Airway epithelial cell (primary cell): ENCODE measurements at places on chromosomes 2 and 18. TPM values are rescaled to one million over a fixed set of nuclear protein-coding genes. Genes with fewer than 3 reads are reported as not detected.

The PROKR1 gene
- not detected in 2 replicates for total RNA-seq

The TXNDC2 gene
- total RNA-seq = 0.07 TPM in 1 of 2 replicates, not detected in the other

The CTNNA2 gene
- total RNA-seq = not detected in 2 replicates

The GPR39 gene
- total RNA-seq = 9.3 and 10.9 TPM in 2 replicates

The ALK gene
- not detected in 2 replicates for total RNA-seq

The VIT gene
- total RNA-seq = 0.07 TPM in 1 of 2 replicates, not detected in the other

The NLRC4 gene
- total RNA-seq = not detected in 2 replicates

The RGPD8 gene
- 0.88 and 3.9 TPM in 2 replicates for total RNA-seq

The ASTL gene
- total RNA-seq = 0.21 TPM in 1 of 2 replicates, not detected in the other

The DDX1 gene
- 47.4 and 52.9 TPM in 2 replicates for total RNA-seq

The DSG1 gene
- 46.9 and 48.9 TPM in 2 replicates for total RNA-seq

The CPLX4 gene
- total RNA-seq = not detected in 2 replicates
